ENCODE measurements at places on chromosomes 7 and 10. TPM values are rescaled to one million over a fixed set of nuclear protein-coding genes. Genes with fewer than 3 reads are reported as not detected.
A peak's percentile ranks its signal among the peaks of the same experiment; 100 is the strongest.

Gene CDK1
- 121 TPM for total RNA-seq

Gene PON3
- total RNA-seq = 0.45 TPM

Gene UFSP1
- 0.77 TPM for total RNA-seq

Gene PAPOLB
- total RNA-seq = not detected

Gene IL6
- total RNA-seq = not detected

Gene CALN1
- total RNA-seq = not detected

Gene TMEM213
- total RNA-seq = 0.18 TPM

Gene EXOC4
- total RNA-seq = 52.4 TPM

Gene CFAP70
- 0.36 TPM for total RNA-seq

Gene FAM237B
- total RNA-seq = not detected

GRCh38 chr7:29642494-29643155 is 79.0 kb downstream of the PRR15 start:
- no peak for DNase-seq

- no peak for DNase-seq
Measured at GRCh38 chr7:100413889-100414288, 14.6 kb downstream of the ZCWPW1 start.

- DNase-seq = no peak
Measured at GRCh38 chr7:41773756-41774155, 70.9 kb upstream of the INHBA start.

DNA sequence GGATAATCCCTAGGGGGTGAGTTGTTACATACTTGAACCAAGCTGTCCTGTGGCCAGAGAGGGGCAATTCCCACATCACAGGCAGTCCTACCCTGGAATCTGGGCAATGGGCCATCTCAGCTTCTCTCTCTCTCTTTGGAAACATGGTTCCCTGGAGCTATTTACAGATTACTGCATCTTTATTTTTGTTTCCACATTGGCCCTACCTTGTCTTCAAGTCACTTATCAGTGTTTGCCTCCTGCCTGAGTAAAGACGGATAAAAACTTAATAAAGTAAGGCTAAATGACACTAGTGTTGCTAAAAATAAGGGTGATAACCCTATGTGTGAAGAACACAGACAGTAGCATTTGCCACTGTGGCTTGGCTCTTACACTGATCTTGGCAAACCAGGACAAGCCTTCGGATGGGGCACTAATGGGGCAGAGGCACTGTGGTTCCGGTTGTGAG is 228.2 kb downstream of the GFRA1 start:
- DNase-seq = no peak

GRCh38 chr10:121007264-121007663 is 156.1 kb downstream of the WDR11 start:
- no peak for DNase-seq

DNA sequence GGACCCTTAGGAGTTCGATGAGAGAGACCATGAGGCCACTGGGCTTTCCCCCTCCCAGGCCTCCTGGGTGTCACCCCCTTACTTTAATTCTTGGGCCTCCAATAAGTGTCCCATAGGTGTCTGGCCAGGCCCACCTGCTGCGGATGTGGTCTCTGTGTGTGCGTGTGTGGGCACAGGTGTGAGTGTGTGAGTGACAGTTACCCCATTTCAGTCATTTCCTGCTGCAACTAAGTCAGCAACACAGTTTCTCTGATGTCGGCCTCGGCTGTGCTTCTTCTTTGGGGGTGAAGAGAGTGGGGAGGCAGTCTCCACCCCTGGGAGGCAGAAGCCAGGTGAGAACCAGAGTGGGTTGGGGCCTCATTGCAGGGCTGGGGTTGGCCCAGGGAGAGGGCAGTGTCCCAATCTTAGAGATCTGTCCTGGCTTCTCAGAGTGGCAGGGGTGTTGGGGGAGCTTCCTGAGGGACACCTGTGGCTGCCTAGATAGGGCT is 1.5 kb downstream of the PVRIG start:
- DNase-seq = peak; percentile 64

DNA sequence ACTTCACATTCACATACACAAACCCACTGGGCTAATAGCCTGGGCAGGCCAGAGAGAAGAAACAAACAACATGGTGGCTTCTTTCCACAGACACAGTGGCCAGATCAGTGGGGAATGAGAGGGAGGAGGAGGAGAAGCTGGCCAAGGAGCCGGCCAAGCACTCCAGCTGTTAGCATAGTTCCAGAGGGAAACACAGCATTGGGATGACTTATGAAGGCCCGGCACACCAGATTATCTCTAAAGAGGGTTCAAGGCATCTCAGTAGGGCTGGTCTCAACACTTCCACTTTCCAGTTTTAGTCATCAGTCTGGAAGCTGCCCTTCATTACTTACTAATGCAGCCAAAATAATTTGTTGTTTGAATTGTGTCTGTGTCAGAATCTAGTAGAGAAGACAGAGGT is 42.1 kb upstream of the GPR26 start:
- DNase-seq = no peak

- DNase-seq = peak; percentile 11
Measured at GRCh38 chr7:144384555-144385245, 18.8 kb downstream of the NOBOX start.

DNA sequence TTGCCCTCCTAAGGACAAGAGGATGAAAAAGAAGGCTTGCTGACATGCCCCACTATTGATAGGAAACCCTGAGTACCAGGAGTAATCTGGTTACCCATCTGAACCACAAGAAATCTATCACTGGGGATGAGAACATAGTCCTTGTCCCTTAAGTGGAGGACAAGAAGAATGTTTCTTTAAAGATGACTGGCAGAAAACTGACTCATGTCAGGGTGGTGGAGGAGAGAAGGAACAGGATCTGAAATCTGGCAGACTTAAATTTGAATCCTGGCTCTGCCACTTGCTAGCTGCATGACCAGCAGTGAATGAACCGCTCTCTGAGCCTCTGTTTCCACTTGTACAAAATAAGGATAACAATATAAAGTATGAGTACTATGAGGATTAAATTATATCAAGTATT is 38.9 kb upstream of the XPNPEP1 start:
- no peak for DNase-seq

- DNase-seq = no peak
Measured at GRCh38 chr10:110695539-110695886, 51.4 kb downstream of the RBM20 start.

DNA sequence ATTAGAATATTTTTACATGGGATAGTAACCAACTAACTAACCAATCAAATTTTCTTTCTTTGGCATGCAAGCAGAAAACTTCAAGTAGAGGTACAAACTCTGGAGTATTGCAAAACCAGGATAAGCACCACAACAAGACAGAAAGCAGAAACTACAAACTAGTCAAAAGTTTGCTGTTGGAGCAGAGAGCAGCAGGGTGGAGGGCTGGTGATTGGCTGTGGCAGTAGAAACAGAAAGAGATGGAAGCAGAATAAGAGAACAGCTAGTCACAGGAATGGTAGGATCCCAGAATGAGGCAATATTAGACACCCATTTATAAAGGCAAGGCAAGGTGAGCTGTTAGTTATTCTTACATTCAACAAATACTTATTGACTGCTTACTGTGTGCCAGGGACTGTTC is 6.8 kb upstream of the MACC1 start:
- no peak for DNase-seq

DNA sequence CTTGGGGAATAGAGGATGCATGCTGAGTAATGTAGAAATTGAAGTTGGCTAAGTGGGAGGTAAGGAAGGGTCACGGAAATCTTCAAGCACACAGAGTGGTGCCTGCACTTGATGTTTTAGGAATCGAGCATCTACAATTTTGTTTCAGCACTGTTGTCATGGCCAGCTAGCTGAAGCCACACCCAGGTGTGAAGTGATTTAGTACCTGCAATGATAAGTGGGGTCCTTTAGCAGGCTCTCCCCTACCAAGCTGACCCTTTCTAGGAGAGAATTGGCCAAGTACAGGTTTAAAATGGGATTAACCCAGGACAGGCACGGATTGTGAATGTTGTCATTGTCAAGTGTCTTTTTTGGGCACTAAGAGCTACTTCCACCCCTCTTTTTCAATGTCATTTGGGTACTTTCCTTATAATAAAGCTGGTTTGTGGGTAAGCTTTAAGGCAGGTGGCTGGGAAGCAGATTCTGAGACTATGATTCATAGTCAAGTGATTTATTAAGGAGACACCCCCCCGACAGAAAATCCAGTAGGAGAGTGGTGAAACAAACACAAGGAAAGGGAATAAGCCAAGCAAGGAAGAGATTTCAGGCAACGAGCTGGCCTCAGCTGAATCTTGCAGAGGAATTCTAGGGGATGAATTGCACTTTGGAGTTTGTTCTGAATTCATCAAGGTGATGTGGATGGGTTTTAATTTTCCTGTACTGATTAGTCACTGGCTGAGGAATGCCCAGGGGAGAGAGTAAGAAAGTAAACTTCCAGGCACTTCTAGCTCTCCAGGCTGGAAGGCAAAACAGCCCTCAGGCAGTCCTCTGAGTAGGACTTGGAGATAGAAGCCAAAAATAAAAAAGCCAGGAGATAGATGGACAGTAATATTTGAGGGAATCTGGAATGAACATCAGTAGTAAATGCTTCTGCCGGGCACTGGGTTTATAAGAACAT is 1128.4 kb downstream of the SORCS3 start:
- no peak for DNase-seq

DNA sequence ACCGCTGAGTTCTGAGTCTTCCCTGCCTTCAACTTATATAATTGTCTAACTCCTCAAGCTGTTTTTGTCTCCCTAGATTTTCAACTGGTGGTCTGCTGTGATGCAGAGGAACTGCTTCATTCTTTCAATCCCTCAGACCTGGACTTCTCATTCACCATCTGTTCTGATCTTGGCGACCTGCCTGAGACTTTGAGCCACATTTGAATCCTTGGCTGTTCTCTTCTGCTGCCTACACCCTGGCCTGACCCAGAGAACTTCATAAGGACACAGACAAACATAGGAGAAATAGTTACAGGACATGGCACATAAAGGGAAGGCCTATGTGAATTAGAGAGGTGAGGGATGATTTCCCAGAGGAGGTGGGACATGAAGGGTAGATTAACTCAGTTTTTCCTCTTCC is 326.7 kb downstream of the PTEN start:
- no peak for DNase-seq

GRCh38 chr7:159035571-159036073 is 109.0 kb downstream of the VIPR2 start:
- DNase-seq = peak; percentile 35

DNA sequence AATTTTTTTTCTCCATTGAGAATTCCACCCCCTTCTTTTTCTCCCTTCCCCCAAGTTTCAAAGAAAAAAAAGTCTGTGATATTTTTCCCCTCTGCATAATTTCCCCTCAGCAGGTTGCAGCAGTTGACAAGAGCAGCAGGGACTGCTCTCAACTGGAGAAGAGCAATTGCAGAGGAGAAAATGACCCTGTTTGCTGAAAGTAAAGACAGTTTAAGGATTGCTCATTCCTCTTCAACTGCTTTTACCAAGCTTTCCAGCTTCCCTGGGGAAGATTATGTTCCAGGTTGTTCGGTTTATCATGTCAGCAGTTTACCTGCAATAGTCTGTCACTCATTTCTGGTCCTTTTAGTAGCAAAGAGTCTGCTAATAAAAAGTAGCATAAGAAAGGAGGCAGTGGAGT is 16.2 kb downstream of the AGK start:
- DNase-seq = no peak

DNA sequence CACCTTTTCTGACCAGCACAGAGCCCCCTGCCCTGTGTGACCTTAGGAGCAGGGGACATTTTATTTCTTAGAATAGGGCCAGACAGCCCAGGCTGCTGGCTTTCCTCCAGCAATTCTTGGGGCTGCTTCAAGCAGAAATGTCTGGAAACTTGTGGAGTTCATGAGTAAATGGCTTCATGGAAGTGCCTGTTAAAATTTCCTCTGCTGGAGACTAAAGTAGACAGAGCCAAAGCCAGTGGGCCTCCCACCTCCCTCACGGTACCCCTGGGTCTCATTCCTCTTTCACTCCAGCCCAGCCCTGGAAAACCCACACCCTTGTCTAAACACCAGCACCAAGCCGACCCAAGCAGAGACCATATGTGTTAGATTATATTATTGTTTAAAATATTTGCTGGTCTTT is 505.5 kb upstream of the ZMIZ1 start:
- no peak for DNase-seq

DNA sequence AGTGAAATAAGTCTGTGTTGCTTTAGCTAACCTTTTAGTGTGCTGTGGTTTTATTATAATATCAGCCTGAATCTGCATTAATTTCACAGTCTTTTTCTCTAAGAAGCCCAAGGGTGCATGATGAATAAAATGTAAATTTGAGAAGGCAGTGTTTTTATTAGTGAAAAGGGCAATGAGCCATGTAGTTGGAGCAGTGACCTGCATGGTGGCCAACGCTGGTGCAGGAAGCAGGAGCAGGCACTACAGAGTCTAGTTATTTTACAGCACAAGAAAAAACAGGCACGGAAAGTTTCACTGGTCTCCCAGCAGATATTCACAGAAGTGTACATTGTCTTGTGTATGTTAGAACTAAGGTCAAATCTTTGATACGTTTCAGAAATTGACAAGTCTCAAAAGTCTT is 247.8 kb downstream of the CELF2 start:
- DNase-seq = no peak

GRCh38 chr10:63899673-63900300 is 378.6 kb downstream of the REEP3 start:
- no peak for DNase-seq

- DNase-seq = no peak
Measured at GRCh38 chr7:112167147-112167546, 39.1 kb downstream of the DOCK4 start.

- DNase-seq = no peak
Measured at GRCh38 chr7:112575864-112576263, 95.1 kb downstream of the LSMEM1 start.

DNA sequence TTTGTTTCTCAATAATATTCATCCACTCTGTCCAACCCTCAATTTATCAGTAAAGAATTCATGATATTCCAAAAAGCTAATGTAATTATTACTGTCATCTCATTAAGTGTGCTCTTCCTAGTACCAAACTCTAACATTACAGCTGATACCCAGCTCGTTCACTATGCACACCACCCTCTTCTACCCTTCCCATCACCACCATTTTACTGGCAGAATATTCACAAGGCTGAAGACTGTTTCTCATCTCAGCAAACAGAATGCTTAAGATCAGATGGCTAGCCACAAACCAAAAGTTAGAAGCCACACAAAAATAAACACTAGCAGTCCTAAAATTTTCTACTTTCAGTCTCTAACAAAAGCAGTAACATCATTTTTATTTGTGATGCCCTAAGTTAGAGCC is 121.5 kb downstream of the SRPK2 start:
- no peak for DNase-seq

GRCh38 chr10:43902842-43903241 is 254.2 kb upstream of the ZNF32 start:
- no peak for DNase-seq

DNA sequence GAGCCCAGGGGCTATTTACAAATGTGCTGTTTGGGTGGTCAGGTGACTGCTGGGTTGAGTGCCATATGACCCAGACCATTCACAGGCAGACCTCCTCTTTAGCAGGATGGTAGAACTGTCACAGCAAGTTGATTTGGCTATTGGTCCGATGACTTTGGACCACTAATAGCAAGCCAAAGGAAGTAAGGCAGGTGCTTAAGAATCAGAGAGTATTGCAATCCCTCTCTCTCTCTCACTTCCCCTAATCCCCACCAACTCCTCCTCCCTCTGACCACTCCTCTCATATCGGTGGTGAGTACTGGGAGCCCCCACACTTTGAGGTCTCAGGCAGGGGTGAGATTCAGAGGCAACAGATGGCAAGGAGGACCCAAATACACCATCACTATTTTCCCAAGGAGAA is 165.3 kb downstream of the TRIL start:
- no peak for DNase-seq

- no peak for DNase-seq
Measured at GRCh38 chr10:124983321-124983720, 41.4 kb downstream of the ZRANB1 start.
